DMS 273 treated with DMSO at 0.1 percent for 48 hours (cell line): ENCODE measurements at places on chromosomes 2 and 18.

DNA sequence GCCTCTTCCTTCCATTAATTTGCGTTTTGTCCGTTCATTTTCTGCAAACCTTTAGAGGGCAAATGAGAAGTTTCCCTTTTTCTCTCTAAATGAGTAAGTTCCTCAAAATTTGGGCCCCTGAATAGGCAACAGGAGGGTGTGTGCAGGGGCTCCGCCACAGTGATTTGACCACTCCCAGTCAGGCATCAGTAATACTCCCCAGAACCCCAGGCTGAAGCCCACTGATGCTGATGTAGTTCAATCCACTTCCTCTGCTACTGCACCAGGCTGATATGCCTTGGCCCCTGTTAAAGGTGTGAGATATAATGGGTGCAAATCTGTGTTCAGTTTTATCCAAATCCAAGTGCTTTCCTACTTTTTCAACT is 1150.0 kb downstream of the RPIA start:
- DNase-seq: no peak

DNA sequence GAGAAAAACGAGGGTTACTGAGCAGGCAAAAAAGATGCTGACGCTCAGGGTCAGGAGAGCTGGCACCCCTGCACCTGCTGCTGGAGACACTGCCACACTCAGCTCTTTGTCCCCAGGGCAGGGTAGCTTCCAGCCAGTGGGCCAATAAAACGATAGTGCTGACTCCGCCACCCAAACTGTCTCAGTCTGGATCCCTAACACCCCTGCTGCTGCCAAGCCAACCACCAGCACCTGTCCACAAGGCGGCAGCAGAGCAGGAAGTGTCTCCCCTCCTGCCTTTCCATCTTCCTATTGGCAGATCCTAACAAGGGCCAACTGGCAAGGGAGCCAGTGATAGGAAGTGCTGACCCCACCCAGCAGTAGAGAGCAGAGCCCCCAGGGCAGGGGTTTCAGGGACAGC is 531.5 kb upstream of the SALL3 start:
- no peak for DNase-seq

GRCh38 chr2:610491-610890 is 66.7 kb downstream of the TMEM18 start:
- no peak for DNase-seq

DNA sequence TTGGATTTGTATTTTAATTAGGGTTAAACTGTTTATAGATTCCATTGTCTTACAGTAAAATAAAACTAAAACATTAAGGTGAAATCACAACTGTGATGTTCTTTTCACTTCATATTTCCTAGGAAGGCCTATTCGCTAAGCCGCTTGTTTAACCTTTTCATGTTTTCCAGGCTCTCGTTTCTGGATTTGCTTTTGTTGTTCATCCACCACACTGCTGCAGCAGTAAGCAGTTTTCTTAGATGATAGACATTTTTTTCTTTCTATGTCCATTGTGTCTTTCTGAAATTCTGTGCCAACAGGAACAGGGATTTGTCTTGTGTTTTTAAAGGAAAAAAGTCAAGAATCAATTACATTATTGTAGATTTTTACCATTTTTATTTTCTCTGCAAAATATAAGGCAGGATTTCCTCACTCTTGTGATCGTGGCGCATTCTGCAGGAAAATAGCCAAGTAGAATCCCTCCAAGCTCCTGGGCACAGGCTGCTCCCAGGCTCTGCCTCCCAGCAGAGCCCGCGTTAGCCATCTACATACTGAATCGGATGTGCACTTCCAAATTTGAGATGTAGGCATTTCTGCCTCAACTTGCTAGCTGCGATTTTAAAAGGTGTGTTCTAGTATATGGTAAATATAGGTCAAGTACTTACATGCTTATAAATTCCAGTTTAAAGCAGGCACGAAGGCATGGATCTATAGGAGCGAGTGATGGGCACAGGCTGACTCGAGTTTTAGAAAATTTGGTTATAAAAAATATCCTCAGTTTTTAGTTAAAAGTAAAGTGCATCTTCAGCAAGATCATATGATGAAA is 10.2 kb downstream of the TSHZ1 start:
- DNase-seq: no peak

GRCh38 chr2:88832311-88832991 is 141.0 kb downstream of the RPIA start:
- DNase-seq: no peak

GRCh38 chr2:175832866-175833265 is 169.2 kb downstream of the LNPK start:
- DNase-seq: no peak

DNA sequence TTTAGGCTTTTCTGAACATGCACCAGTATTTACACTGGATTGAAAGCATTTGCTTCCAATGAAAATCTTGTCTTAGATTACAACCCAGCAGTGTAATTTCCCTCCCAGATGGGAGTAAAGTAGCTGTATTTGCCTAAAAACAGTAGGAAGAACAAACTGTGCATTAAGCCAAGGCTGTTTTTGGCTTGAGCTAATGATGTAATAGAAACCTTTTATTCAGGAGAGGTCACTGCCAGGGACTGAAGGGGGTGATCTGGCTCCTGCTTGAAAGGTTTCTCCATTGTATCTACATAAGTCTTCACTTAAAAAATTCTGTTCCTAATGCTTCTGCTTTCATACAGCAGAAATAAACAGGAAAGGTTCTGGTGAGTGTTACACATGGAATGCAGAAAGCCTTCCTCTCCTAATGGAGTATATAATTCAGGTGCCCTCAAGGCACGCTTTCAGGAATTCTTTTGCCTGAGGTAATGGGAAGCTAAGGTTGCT is 74.4 kb downstream of the MEIS1 start:
- DNase-seq: no peak

DNA sequence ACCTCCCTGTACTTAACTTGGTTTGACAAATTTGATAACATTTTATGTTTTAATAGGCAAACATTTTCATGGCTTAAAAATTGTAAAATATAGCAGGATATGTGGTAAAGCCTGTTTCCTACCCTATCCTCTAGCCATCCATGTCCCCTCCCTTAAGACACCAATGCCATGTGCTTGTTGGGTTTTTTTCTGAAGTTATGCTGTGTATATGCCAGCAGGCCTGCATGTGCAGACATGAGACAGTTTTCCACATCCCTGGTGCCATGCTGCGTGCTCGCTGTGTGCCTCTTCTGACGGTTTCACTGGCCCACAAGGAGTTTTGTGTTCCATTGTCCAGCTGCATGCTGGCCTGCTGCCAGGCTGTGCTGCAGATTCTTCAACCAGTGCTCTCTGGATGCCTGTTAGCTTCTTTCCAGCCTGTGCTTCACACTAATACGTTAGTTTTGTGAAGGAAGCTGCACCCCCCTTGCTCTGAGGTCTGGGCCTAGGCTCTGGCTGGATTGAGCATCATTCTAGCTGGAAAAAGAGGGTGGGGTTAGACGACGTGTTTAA is 16.9 kb downstream of the INPP4A start:
- no peak for DNase-seq

- DNase-seq: no peak
These were observed 6.1 kb downstream of the AFF3 start for GRCh38 chr2:100136310-100136709.

DNA sequence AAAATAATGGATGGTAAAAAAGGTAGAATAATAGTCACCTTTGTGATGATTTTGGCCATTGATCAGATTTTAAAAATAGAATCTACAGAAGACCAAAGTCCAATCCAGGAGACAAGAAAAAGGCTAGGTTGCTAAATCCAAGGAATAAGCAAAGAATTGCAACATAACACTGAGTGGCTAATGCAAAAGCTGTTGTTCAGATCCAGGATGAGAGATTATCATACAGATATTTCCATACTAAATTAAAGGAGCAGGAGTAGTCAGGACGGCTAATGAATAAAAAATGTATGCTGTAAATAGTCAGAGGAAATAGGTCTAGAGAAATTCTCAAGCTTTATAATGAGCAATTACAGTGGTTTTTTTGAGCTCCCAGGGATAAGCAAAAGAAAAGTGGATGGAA is 745.9 kb upstream of the ACVR2A start:
- DNase-seq: no peak

- no peak for DNase-seq
These were observed 2.5 kb upstream of the UGT1A7 start for GRCh38 chr2:233679196-233679595.

GRCh38 chr2:61017003-61017555 is 441 bp upstream of the PEX13 start:
- DNase-seq: peak; percentile 83

- DNase-seq: no peak
These were observed 19.4 kb downstream of the COL4A3 start for GRCh38 chr2:227183657-227184367.

DNA sequence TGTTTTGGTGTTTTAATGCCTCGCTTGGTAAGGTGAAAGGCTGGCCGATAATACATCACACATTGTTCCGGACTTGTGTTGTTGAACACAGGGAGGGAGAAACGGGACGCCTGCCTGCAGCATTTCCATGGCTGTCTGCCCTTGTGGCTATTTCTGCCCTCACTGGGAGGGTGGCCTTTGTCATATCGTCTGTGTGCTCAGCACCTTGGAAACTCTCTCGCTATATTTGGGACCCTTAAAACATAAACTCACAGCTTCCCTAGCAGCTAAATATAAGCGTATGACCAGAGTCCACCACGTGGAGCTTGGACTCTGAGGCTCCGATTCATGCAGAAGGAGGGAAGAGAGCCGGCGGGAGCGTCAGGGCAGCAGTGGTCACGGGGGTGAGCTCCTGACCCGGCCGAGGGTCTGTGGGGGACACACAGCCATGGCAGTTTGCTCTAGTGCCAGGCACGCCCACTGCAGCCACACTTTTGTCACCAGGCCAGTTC is 111.7 kb downstream of the SH3BP4 start:
- DNase-seq: no peak

DNA sequence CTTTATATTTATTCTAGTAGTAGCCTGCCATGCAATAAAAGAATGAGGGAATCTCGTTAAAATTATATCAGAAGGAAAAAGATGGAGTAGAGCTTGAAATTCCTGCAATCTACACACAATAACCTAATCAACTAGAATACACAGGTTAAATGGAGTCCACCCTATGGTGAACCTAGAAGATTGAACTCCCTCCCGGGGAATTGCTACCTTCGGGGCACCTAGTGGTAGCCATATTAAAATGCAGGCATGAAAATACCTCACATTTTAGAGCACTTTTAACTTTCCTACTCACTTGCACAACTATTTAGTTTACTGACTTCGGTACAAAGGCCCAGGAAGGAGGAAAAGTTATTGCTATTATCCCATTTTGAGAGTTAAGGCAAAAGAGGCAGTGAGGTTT is 174.5 kb downstream of the SS18 start:
- no peak for DNase-seq

- no peak for DNase-seq
These were observed 80.4 kb downstream of the MTA3 start for GRCh38 chr2:42648796-42649195.

DNA sequence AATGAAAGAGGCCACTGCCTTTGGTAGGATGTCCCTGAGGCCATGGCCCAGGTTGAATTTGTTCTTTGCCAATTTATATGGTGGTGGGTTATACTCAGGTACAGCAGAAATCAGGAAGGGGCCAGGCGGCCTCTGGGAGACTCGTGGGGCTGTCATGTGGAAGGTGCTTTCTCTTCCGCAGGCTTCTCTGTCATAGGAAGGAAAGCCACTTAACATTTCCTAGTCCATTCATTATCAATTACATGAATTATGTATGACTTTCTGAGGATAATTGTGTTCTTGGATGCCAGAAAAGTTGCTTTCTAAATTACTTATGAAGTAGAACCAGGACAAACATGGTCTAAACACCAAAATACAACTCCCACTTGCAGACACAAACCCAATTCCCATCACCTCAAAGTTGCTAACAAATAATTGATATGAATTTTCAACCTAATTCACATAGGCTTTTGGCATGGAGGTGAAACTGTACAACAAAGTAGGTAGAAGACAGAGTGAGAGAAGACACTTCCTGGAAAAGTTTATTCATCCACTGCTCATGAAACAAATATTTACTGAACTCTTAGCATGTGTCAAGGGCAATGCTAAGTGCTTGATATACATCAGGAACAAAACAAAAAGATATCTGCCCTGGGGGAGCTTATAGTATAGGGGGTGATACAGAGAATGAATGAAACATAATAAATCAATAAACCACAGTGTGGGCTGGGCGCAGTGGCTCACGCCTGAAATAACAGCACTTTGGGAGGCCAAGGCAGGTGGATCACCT is 50.5 kb upstream of the CHMP1B start:
- no peak for DNase-seq

- DNase-seq: no peak
These were observed 582 bp upstream of the RAB31 start for GRCh38 chr18:9707381-9708056.

- no peak for DNase-seq
These were observed 171.6 kb downstream of the IKZF2 start for GRCh38 chr2:212979799-212980198.

DNA sequence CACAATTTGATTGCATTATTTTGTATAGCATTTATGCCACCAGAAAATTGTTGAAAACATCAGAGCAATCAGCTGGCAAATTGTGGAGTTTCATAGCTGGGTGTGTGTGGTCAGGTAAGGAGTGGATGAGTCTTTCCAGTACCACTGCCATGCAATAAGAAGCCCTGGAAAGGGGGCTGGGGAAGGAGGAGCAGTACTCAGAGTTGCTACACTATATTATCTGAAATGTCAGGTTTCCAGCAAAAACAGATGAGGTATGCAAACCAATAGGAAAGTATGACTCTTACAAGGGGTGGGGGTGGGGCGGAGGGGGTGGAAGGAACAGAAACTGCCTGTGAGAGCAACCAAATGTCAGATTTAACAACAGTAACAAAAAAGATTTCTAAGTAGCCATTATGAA is 112.2 kb downstream of the SOS1 start:
- DNase-seq: no peak

DNA sequence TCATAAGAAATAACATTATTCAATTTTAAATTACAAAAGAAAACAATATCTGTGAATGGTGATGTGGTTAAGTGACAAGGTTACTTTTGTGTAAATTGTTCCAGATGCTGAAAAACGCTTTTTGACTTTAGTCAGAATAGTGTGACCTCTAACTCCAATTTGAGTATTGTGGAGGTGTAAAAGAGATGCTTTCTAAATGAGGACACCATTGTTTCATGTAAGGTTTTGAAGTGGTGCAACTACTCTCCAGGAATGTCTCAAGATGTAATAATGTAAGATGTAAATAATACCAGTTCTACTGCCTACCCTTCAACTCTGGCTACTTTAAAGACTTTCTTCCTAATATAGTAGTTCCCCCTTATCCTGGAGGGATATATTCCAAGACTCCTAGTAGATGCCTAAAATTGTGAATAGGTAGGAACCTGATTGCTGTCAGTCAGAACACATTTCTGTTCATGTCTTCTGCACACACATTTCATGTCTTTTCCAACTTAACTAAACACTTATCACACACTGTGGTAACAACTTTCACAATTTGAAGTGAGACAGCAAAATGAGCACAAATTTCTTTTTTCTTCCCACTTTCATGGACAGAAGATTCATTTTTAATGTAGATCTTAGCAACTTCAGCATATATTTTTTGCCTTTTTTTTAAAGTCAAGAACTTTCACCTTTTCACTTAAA is 39.1 kb upstream of the PPP1R1C start:
- no peak for DNase-seq

- no peak for DNase-seq
These were observed 48.2 kb downstream of the CRIM1 start for GRCh38 chr2:36403675-36404230.
